ENCODE measurements at places on chromosomes 13 and 19.

GRCh38 chr19:5157186-5157585, 183.4 kb downstream of the PTPRS start:
- DNase-seq: no peak

GRCh38 chr19:9848060-9848459, 12.9 kb downstream of the PIN1 start:
- no peak for DNase-seq

GRCh38 chr13:98576200-98576945, 534 bp downstream of the STK24 start:
- no peak for DNase-seq

DNA sequence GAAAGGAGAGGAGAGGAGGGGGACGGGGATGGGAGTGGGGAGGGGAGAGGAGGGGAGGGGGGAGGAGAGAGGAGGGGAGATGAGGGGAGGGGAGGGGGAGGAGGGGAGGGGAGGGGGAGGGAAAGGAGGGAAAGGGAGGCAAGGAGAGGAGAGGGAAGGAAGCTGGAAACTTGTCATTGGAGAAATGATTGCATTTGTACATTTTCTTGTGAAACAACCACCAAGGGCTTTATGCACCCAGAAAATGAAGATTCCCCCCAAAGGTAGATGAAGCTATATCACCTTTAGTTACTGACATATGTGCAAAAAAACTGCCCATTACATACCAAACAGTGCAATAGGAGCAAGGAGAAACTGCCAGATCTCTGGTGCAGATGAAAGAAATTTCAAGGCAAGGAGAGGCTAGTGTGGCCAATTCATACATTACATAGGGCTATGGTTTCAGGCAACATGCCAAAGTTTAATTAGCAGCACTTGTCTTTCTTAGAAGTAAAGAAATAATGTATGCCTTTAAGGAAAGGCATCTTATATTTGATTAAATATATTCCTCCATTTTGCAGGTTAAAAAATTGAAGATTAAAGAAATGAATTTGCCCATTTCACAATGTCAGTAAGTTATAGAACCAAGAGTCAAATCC, 49.5 kb upstream of the STK24 start:
- peak; percentile 39 for DNase-seq

DNA sequence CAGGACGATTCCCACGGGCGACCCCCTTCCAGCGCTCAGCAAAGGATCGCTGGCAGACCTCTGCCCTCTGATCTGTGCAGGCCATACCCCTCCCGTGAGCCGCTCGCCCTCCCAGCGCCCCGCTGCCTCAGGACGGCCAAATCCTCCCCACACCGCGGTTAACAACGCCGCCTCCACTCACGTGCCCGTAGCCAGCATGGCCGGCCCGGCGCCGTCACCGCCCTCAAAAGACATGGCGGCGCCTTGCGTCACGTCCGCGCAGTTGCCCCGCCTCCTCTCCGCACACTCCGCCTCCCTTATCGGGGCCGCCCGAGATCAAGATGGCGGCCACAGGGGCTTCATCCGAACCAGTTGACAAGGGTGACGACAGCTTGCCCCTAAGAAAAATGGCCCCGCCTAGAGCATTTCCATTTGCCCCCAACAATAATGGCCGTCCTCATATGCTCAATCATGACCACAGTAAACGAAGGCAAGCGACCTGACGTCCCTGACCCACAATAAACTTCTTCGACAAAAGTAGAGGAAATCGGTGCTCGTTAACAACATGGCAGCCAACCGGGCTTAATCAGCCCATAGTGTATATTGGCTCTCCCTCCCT, 634 bp downstream of the AKT1S1 start:
- DNase-seq: peak; percentile 99

DNA sequence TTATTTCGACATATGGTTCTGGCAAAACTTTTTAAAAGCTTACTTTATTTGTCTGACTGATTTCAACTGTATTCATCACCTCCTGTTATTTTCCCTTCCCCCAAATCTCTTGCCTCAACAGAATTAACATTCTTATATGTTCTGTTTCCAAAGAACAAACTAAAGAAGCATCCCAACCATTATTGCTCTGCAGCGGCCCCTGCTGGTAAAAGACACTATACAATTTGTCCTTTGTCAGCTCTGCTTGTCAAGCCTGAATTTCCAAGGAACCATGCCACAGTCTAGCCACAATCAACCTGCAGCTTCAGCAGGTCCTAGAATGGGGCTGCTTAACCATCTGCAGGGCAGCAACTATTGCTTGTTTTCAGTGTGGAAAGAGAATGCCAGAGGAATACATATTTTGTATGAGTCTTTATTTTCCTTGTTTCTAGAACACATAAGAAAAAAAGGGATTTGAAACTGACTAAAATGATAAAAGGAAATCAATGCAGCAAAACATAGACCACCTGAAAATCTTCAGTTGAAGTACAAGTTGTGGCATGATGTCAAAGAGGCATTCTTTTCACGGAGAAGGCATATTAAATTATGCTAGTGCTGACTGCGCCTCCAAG, 845.3 kb downstream of the DIAPH3 start:
- DNase-seq: peak; percentile 47

GRCh38 chr19:51687791-51688670, 5.1 kb upstream of the SPACA6 start:
- DNase-seq: no peak

DNA sequence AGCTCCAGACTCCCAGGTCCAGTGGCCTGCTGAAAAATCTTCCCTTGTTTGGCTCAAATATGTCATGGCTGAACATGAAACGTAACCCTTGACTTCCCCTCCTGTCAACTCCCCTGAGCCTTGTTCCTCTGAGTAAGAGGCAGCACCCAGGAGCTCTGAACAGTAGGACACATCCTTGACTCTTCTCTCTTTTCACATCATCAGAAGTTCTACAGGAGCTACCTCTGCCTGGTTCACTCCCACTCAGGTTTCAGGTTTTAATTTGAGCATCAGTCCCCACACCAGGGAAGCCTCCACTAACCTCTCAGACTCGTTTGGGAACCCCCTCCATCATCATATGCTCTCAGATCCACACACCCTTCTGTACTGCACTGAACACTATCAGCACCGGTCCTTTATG, 30.3 kb downstream of the ZNF823 start:
- no peak for DNase-seq

GRCh38 chr19:42279902-42280814, 11.1 kb downstream of the CIC start:
- DNase-seq: peak; percentile 82

DNA sequence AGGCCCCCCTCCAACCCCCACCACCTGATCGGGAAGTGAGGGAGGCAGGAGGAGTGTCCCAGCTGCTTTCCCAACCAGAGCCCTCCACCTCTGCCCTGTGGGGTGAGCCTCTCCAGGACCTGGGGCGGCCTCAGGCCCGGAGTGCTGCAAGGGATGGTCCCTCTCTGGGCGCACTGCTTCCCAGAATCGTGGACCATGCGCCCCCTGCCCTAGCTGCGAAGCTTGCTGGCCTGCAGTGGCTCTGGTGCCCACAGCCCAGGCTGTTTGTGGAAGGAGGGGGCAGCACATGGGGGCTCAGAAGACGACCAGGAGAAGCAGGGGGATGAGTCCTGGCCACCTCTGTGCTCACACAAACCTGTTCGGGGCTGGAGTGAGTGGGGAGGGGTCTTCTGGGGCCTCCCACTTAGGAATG, 33.6 kb downstream of the CEBPG start:
- no peak for DNase-seq

- no peak for DNase-seq
Measured at GRCh38 chr19:50513746-50514345, at the start of gene ASPDH. TSS of gene ASPDH (minus strand) at chr19:50513913. CDS start at chr19:50513823, 90 bp downstream.

DNA sequence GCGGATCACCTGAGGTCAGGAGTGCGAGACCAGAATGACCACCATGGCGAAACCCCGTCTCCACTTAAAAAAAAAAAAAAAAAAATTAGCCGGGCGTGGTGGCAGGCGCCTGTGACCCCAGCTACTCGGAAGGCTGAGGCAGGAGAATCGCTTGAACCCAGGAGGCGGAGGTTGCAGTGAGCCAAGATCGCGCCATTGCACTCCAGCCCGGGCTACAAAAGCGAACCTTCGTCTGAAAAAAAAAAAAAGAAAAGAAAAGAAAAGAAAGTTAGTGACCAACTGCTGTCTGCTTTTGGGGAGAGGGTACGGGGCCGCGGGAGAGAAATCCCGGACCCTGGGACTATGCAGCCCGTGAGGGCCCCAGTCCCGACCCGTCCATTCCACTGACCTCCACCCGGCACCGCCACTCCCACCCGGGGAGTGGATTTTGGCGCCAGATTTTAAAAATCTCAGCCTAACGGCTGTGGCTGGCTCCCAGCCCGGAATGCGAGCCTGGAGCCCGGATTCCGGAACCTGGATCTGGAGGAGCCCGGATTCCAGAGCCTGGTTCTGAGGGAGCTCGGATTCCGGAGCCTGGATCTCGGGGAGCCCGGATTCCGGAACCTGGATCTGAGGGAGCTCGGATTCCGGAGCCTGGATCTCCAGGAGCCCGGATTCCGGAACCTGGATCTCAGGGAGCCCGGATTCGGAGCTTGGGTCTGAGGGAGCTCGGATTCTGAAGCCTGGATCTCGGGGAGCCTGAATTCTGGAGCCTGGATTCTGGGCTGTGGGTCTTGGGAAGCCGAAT, 6.1 kb upstream of the LMNB2 start:
- DNase-seq: peak; percentile 97

GRCh38 chr19:10898633-10899032, 27.3 kb downstream of the CARM1 start:
- no peak for DNase-seq

GRCh38 chr19:47427241-47428176, 8.2 kb upstream of the MEIS3 start:
- no peak for DNase-seq

- DNase-seq: no peak
Measured at GRCh38 chr19:56245121-56245740, 27.3 kb upstream of the EDDM13 start.

- no peak for DNase-seq
Measured at GRCh38 chr13:49584771-49585182, 581 bp downstream of the RCBTB1 start.

GRCh38 chr19:1880611-1881392, 4.5 kb downstream of the ABHD17A start:
- DNase-seq: no peak

- no peak for DNase-seq
Measured at GRCh38 chr19:29507081-29507860, 18.5 kb upstream of the VSTM2B start.

DNA sequence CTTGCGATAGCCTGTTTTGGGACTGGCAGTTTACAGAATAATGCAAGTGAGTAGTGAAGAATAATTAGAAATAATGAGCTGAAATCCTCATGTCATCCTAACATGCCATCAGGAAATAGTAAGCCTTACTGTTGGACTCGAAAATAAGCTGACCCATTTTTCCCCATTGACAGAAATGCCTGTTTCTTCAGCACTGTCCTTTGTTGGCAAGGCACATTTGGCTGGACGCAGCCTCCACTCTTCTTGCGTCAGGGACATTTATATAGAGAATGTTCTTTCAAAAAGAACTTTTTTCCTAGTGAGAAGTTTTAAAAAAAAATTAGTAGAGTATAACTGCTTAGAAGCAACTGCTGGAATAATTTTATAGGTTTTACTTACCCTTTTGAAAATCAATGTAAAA, 47.1 kb downstream of the ARHGAP35 start:
- DNase-seq: no peak

DNA sequence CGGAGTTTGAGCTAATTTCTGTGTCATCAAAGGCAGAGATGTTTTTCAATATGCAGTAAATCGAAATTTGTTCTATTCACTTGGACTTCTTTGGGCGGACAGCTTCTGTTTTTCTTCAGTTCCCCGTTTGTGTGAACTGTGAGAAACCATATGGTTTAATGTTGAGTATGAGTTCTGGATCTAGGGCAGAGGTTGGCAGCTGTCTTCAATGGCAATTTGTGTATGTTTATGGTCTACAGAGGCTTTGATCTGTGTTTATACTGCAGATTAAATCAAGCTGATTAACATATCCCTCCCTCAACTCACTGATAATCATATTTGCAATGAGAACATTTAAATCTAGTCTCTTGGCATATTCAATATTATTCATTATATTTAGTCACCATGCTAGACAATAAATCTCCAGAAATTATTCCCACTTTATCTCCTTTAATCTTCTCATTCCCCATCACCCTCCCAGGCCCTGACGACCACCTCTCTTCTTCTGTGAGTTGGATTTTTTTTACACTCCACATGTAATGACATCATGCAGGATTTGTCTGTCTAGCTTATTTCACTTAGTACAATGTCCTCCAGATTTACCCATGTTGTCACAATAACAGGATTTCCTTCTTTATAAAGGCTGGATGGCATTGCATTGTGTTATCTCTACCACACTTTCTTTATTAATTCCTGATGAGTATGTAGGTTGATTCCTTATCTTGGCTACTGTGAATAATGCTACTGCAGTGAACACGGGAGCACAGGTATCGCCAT, 9.0 kb downstream of the ZNF331 start:
- no peak for DNase-seq

DNA sequence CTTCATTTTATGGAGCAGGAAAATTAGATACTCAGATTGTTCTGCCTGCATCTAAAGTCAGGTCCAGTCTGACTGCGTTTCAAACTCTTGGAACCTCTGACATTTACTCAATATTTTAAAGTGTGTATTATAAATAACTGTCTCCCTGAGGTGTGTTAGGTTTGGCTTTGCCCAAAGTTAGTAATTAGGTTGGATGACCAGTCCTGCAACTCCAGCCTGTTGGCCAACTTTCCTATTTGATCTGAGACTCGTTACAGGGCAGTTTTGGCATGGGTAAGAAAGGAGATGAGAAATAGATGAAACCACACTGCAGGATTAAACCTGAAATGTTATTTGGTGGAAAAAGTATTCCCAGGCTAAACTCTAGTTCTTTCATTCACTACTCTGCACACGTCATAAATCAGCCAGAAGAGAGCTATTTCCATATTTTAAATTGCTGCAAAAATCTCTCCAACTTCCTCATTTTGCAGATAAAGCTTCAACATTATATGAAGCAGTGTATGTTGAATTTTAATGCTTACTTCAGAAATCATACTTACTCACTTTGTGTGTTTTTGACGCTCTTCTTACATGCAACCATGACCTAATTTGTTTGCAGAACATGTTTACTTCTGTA, 357.1 kb downstream of the DCT start:
- no peak for DNase-seq

- DNase-seq: no peak
Measured at GRCh38 chr13:33868343-33868994, 50.5 kb downstream of the RFC3 start.

DNA sequence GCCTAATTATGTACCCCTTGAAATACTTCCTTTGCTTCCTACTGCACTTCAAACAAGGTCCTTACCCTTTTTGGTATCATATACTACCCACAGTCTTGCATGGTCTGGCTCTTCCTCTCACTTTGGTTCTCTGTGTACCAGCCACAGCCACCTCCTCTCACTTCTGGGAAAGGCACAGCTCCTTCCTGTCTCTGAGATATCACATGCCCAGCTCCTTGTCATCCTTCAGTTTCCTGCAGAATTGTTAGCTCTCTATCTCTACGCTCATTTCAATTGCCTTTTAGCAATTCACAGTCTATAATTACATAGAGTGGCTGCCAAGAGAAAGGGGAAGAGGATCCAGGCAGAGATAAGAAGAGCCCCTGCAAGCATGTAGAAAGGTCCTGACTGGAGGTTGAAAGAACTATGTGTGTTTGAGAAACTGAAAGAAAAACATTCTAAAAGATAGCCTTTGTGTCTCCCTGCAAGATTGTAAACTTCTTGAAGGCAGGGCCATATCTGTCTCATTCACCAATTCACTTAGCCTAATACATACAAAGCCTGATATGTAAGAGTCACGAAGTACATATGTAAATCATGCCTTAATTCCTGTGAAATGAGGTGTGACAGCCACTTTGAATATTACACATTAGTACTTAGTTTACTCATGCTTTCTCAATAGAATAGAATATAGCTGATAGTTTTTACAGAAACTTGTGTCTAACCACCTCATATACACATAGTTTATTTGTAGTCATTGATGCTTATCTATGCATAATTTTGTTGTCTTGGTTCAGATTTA, 933.1 kb downstream of the DIAPH3 start:
- no peak for DNase-seq
